Breast epithelium (tissue), 4 donors: ENCODE measurements at places on chromosomes 6 and 20. TPM values are rescaled to one million over a fixed set of nuclear protein-coding genes. Genes with fewer than 3 reads are reported as not detected.

The MOCS1 gene
- 23.6 TPM for total RNA-seq

The ELOVL2 gene
- 2.6 TPM for total RNA-seq

The RBCK1 gene
- total RNA-seq, result 66.2 TPM

The BTN2A1 gene
- 14.1 TPM for total RNA-seq

The BMP6 gene
- total RNA-seq, result 3.5 TPM

The ZFP57 gene
- total RNA-seq, result not detected

DNA sequence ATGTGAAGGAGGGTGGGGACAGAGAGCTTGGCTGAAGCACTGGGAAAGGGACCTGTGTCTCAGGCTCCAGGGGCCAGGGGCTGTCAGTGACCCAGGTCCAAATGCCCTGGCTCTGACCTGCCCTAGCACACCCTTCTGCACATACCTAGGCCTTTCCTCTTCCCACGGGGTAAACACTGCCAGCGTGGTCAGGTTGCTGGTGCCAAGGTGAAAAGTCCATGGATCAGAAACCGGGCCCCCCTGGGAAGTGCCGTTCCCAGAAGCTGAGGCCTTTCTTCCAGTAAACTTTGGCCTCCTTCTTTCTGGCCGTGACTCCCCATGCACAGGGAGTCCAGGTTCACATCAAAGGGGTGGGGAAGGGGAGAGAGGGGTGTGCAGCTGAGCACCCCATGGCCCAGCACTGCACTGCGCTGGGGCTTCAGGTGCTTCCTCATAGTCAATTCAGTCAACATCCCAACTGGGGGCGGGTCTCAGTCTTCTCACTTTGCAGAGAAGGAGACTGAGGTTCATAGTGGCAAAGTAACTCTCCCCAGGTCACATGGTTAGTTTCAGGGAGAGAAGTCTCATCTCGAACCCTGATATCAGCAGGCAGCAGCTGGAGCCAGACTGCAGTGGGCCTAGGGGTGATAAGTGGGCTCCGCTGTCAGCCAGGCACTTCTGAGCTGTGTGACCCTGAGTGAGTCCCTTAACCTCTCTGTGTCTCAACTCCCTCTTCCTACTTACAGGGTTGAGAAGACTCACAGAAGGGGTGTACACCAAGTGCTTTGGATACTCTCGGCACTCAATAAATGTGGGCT, 17.0 kb downstream of the PCK1 start:
- no peak for DNase-seq

DNA sequence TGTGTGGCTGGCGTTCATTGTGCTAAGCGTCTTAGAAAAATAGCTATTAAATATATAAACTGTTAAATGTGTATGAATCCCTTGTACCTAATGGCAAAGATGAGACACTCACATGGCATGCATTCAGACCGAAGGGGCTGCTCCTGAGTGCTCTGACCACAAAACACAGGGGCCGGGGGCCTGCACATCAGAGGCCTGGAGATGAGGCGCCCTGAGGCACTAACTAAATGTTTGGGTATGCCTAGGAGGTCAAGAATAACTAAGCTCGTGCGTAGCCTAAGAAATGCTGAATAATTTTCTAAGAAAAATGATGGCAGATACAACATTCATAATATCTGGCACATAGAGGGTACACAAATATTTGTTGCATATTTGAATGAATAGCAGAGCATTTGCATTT, 92.5 kb downstream of the PSMB1 start:
- no peak for DNase-seq

DNA sequence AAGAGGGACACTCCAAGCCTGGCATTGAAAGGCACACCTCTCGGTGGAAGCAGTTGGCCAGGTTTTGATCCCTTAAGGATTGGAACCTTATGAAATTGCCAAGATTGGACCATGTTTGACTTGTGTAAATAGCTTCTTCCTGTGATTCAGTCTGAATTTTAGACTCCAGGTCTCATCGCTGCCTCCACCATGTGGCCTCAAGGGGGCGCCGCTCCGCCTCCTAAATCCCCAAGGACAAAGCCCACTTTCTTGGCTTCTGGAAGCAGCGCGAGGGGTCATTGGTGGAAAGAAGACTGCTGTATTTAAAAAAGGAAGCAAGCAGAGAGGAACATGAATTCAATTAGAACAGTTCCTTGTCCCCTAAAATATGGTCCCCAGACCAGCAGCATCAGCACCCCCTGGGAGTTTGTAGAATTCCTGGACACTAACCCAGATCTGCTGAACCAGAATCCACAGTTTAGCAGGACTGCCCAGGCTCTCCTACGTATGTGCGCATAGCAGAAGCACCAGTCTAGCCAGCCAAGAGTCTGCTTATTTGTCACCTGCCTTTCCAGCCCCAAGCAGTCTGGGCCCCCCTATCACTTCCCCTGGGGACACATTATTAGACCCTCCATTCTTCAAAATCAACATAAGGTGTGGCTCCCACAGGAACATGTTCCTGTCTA, 108.5 kb downstream of the LY86 start:
- no peak for DNase-seq
